Ureter (tissue), 1 donor: ENCODE measurements at places on chromosomes 3 and 15. TPM values are rescaled to one million over a fixed set of nuclear protein-coding genes. Genes with fewer than 3 reads are reported as not detected.

Gene ZNF639
- total RNA-seq, result 32.7 TPM

Gene SEMA5B
- 2.3 TPM for total RNA-seq

- no peak for DNase-seq
Measured at GRCh38 chr3:120550546-120550945, 45.6 kb upstream of the NDUFB4 start.

GRCh38 chr3:41448396-41448795 is 249.1 kb downstream of the CTNNB1 start:
- no peak for DNase-seq

GRCh38 chr3:72169561-72170472 is 384.9 kb upstream of the PROK2 start:
- no peak for DNase-seq

DNA sequence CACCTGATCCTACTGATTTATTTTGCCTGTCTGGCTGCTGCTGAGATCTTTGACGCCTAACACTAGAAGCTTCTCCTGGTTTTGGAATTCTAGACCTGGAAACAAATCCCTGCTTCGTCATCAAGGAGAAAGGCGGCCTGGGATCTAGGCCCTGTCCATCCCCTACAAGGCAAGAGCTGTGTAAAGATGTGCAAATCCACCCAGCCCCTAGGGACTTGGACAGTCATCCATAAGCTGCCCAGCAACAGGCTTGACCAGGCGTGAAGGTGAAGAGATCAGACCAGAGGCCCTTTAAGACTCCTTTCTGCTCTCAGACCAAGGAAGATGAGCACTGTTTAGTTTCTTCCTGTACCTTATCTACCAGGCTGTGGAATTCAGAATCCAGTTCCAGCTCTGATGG is 32.2 kb downstream of the SLC41A3 start:
- peak; percentile 24 for DNase-seq
